ENCODE measurements at places on chromosomes 3 and 15.
A peak's percentile ranks its signal among the peaks of the same experiment; 100 is the strongest.

DNA sequence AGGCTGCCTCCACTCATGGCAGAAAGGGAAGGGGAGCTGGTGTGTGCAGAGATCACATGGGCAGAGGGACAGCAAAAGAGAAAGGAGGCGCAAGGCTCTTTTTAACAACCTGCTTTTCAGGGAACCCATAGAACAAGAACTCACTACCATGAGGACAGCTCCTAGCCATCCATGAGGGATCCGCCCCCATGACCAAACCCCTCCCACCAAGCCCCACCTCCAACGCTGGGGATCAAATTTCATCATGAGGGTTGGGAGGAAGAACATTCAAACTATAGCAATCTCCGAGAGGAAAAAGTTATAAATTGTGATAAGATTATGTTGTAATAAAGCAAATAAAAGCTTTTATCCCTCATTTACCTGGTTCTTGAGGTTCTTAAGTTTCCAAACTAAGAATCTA, 84.7 kb upstream of the LMCD1 start:
- H3K36me3 ChIP-seq, result no peaks in the 10 kb centered on the region
- peak; percentile 58 for DNase-seq
- H3K4me1 ChIP-seq, result no peaks in the 10 kb centered on the region
- no peak overlapping the region for H3K27ac ChIP-seq
- no peak overlapping the region for H3K4me3 ChIP-seq
- no peaks in the 10 kb centered on the region for H3K27me3 ChIP-seq

DNA sequence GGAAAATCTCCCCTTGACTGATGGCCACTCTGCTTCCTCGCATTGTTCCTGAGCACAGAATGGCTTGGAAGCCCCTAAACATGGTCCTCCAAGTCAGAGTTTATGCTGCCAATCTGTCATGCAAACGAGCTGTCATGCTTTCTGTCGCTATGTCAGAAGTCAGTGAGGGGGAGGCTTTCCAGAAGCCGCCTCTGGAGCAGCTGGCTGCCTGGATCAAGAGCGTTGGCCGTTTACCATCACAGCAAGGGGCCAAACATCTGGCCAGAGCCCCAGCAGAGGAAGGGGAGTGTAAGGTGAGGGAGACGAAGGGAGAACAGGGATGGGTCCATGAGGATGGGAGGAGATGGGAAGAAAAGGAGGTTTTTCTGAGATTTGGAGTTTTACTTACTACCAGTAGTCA, 372.6 kb upstream of the NR2F2 start:
- no peak for DNase-seq
- no peaks in the 10 kb centered on the region for H3K27me3 ChIP-seq
- no peaks in the 10 kb centered on the region for H3K36me3 ChIP-seq
- H3K4me3 ChIP-seq, result no peak overlapping the region
- H3K4me1 ChIP-seq, result no peaks in the 10 kb centered on the region

DNA sequence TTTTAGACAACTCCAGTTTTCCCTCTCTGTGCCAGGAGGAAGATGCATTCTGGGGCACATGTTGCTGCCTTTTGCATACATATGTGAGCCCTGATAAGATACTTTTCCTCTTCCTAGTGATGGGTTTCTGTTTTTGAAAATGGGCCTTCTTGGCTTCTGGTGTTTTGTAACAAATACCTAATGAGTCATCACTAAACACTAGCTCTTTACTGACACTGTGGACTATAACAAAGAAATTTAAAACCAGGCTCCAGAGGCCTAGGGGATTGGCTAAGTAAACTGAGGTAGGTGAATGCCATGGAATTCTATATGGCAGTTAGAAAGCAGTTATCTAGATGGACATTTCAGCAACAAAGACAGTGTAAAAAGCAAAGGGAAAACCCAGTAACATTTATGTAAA, 93.4 kb upstream of the NR2E3 start:
- H3K27me3 ChIP-seq, result no peaks in the 10 kb centered on the region
- no peak for DNase-seq
- H3K4me1 ChIP-seq, result peaks cover 3% of the 10 kb centered on the region
- no peaks in the 10 kb centered on the region for H3K36me3 ChIP-seq
- H3K4me3 ChIP-seq, result no peak overlapping the region
- H3K27ac ChIP-seq, result no peak overlapping the region

- no peak overlapping the region for H3K4me3 ChIP-seq
- no peaks in the 10 kb centered on the region for H3K27me3 ChIP-seq
- DNase-seq, result no peak
- no peaks in the 10 kb centered on the region for H3K36me3 ChIP-seq
- H3K4me1 ChIP-seq, result no peaks in the 10 kb centered on the region
Observed at GRCh38 chr3:117874028-117874690, 1160.5 kb downstream of the IGSF11 start.

GRCh38 chr3:70970952-70971351, 612.6 kb downstream of the FOXP1 start:
- peaks cover 5% of the 10 kb centered on the region for H3K36me3 ChIP-seq
- H3K4me3 ChIP-seq, result no peak overlapping the region
- no peaks in the 10 kb centered on the region for H3K27me3 ChIP-seq
- H3K27ac ChIP-seq, result no peak overlapping the region
- H3K4me1 ChIP-seq, result no peaks in the 10 kb centered on the region

- no peaks in the 10 kb centered on the region for H3K4me1 ChIP-seq
- H3K27ac ChIP-seq, result no peak overlapping the region
- no peak overlapping the region for H3K4me3 ChIP-seq
- peak; percentile 78 for DNase-seq
Observed at GRCh38 chr15:90320062-90320884, 31.8 kb upstream of the ZNF774 start.

DNA sequence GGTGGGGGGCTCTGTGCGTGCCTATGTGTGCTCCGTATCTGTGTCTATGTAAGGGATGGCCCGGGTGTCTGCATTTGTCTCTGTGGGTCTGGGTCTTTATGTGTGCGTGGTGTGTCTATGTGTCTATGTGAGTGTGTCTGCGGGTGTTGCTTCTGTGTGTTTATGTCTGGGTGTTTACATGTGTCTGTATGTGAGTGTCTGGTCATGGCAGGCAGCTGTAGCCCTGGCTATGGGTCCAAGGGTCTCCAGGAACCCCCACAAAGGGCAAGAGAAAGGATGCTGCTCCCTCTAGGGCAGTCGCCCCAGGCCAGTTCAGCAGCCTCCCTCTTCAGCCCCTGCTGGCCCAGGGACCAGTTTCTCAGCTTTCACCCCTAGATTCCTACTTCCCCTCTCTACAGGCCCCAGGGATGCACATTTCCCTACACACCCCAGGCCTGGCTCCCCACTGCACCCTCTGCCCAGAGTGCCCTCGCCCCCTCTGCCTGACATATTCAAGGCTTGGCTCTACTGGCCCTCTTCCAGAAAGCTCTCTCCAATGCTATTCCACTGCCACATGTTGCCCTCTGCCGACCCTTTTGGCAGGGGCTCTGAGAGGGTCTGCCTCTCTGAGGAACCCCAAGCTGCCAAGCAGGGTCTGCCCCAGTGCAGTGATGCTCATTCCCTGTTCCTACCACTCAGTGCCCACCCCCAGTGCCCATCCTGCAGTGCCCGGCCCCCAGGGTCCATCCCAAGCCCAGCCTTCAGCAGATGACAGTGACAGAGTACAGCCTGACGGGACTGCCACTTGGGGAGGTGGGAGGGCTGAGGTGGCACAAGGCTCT, 1.0 kb upstream of the MYL3 start:
- H3K36me3 ChIP-seq, result no peaks in the 10 kb centered on the region
- no peak for DNase-seq
- H3K4me1 ChIP-seq, result peaks cover 24% of the 10 kb centered on the region
- no peak overlapping the region for H3K27ac ChIP-seq
- H3K27me3 ChIP-seq, result no peaks in the 10 kb centered on the region
- H3K4me3 ChIP-seq, result no peak overlapping the region

GRCh38 chr3:141368062-141368924, at the start of gene ZBTB38:
TSS of gene ZBTB38 (plus strand) at chr3:141368504. CDS start at chr3:141442389, 73,885 bp downstream.
- H3K4me3 ChIP-seq, result no peak within 1 kb of the TSS
- H3K36me3 ChIP-seq, result no peaks in the 10 kb centered on the region
- H3K4me1 ChIP-seq, result no peaks in the 10 kb centered on the region
- H3K27ac ChIP-seq, result peak within 1 kb of the TSS; percentile 79
- H3K27me3 ChIP-seq, result no peaks in the 10 kb centered on the region

DNA sequence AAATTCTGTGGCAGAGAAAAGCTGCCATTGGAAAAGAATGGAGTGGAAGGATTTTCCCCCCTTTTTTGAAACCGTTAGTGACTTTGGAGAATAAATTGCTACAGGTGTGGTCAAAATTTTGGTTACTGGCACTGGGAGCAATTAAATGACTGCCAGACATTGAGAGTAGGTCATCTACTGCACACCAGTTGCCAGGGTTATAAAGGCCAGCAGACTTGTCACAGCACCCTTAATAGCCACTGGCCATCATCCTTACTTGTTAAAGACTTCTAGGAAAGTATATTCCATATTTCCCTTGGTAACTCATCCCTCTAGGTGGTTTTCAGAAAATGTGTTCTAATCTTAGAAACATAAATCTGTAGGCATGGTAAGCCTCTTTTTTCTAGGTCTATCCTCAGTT, 8.0 kb downstream of the PIK3CA start:
- no peak overlapping the region for H3K4me3 ChIP-seq
- no peaks in the 10 kb centered on the region for H3K27me3 ChIP-seq
- H3K36me3 ChIP-seq, result no peaks in the 10 kb centered on the region
- no peak for DNase-seq
- H3K27ac ChIP-seq, result no peak overlapping the region

DNA sequence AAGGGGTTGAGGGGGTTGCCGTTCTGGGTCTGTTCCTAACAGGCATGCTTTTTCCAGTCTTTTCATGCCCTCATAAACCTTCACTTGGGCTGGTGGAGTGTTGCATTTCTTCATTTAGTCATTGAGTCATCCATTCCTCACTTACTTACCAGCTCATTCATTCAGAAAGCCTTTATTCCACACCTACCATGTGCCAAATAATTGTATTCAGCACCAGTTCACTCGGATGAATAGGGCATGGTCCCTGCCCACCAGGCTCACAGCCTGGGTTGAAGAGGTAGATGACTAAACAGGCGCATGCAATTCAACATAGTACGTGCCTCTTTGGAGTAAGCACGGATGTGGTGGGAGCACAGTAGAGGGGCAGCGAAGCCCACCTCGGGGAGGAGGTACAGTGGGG, 35.1 kb upstream of the THSD4 start:
- no peak overlapping the region for H3K4me3 ChIP-seq
- no peak for DNase-seq
- no peaks in the 10 kb centered on the region for H3K4me1 ChIP-seq
- no peaks in the 10 kb centered on the region for H3K27me3 ChIP-seq
- no peaks in the 10 kb centered on the region for H3K36me3 ChIP-seq
- H3K27ac ChIP-seq, result no peak overlapping the region

DNA sequence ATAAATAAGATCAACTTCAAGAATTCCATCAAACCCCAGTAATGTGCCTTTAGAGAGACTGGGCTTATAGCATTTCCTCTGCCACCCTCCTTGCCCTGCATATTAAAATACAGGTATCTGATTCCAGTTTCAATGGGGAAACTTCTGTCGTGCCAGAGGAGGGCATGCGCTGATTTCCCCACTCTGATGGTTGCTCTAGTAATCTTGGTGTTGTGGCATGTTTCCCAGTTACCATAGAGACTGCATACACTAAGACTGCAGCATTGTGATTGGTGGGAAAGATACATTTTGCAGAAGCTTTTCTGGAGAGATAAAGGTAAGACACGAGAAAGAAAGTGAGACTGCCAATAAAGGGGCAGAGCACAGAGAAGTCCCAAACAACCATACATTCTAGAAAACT, 225.6 kb downstream of the TIGIT start:
- no peaks in the 10 kb centered on the region for H3K4me1 ChIP-seq
- no peak for DNase-seq
- H3K27me3 ChIP-seq, result no peaks in the 10 kb centered on the region
- no peak overlapping the region for H3K4me3 ChIP-seq
- no peaks in the 10 kb centered on the region for H3K36me3 ChIP-seq

DNA sequence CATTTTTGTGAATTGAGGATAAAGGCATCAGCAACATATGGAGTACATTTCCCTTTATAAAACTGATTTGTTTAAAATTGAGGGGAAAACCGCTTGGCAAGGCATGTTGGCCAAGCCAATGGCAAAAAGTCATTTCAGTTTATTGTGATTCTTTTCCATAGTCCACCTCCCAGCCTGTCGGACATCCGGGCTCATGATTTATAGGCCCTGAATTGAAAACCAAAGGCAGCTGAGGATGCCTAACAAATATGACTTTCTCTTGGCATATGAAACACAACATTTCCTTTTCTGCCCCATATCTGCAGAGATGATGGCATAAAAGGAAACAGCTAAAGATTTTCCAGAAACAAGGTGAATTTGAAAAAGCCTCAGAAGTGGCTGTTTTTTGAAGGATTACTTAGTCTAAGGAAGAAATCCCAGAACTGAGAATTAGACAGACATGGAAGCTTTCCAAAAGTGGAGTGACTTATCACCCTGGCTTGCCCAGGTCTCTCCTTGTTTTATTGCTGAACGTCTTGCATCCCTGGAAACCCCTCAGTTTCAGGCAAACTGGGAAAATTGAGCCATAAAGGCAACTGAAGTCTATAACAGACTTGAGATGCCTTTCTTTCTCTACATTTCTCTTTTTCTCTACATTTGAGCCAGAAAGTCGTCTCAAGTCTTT, 74.0 kb downstream of the COL8A1 start:
- no peak overlapping the region for H3K27ac ChIP-seq
- H3K36me3 ChIP-seq, result no peaks in the 10 kb centered on the region

DNA sequence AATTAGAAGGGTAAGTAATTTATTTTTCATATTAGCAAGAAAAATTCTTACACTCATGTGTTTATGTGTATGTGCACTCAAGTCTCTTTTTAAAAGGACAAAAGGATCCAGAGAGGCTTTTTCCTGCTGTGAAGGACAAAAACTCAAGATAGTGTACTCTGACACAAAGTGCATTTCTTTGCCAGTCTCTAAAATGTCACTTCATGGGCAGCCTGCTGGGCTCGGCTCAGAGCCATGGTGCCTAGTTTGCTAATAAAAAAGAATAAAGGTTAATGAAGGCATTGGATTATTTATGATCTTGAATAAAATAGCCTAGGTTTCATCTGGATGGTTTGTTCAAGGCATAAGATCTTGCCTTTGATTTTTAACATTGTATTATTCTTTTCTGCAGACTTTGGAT, 989.0 kb downstream of the TBL1XR1 start:
- no peaks in the 10 kb centered on the region for H3K4me1 ChIP-seq
- H3K27me3 ChIP-seq, result no peaks in the 10 kb centered on the region
- H3K4me3 ChIP-seq, result no peak overlapping the region
- no peaks in the 10 kb centered on the region for H3K36me3 ChIP-seq

DNA sequence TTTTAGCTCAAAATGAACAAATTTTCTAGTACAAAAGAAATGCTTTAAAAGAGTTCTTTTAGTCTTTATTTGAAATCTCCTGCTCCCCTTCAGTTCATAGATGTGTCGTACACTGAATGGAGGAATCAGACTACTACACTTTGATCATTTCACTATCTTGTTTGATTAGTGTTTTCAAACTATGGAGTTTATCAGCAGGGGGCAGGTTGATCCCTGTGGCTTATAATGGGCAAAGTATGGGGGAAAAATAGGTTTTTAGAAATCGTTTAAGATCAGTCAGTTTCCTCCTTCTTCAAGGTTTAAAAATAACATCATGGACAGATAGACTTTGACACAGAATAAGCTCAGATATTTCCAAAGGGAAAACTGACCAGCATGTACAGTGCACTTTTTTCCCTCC, 701.7 kb downstream of the CADM2 start:
- H3K4me3 ChIP-seq, result no peak overlapping the region
- DNase-seq, result no peak
- H3K4me1 ChIP-seq, result no peaks in the 10 kb centered on the region
- H3K36me3 ChIP-seq, result no peaks in the 10 kb centered on the region
- H3K27me3 ChIP-seq, result no peaks in the 10 kb centered on the region
- no peak overlapping the region for H3K27ac ChIP-seq
